ENCODE measurements at places on chromosomes 4 and X. TPM values are rescaled to one million over a fixed set of nuclear protein-coding genes. Genes with fewer than 3 reads are reported as not detected.

The PNMA6F gene
- not detected for total RNA-seq

The CT55 gene
- total RNA-seq = not detected

The MGARP gene
- 0.79 TPM for total RNA-seq

The CLDN34 gene
- total RNA-seq = not detected

The RTL9 gene
- total RNA-seq = 0.16 TPM

The ASIC5 gene
- not detected for total RNA-seq

The ATOH1 gene
- total RNA-seq = not detected

The YIPF7 gene
- total RNA-seq = not detected

The MAGEB17 gene
- not detected for total RNA-seq

The CT83 gene
- not detected for total RNA-seq

The IBSP gene
- not detected for total RNA-seq

The PRDM8 gene
- 0.13 TPM for total RNA-seq

The EVC2 gene
- 1.8 TPM for total RNA-seq

The RASGEF1B gene
- 0.06 TPM for total RNA-seq

The TAF7L gene
- 0.08 TPM for total RNA-seq

The ATP1B4 gene
- not detected for total RNA-seq

The AREG gene
- 21.5 TPM for total RNA-seq

The SHISA3 gene
- total RNA-seq = not detected

The STPG2 gene
- total RNA-seq = not detected

The KCTD8 gene
- total RNA-seq = not detected

The WDR17 gene
- total RNA-seq = 1.3 TPM

The OTUD6A gene
- not detected for total RNA-seq

The SLC25A43 gene
- total RNA-seq = 27.3 TPM

The CFAP299 gene
- not detected for total RNA-seq

The MTNR1A gene
- 0.50 TPM for total RNA-seq

The ADGRG2 gene
- total RNA-seq = 11.1 TPM

The STBD1 gene
- total RNA-seq = 12.5 TPM

The IGSF1 gene
- total RNA-seq = 0.28 TPM

The TLR1 gene
- total RNA-seq = 0.22 TPM

The CC2D2A gene
- 11.6 TPM for total RNA-seq
